ENCODE measurements at places on chromosomes 1 and 21.

DNA sequence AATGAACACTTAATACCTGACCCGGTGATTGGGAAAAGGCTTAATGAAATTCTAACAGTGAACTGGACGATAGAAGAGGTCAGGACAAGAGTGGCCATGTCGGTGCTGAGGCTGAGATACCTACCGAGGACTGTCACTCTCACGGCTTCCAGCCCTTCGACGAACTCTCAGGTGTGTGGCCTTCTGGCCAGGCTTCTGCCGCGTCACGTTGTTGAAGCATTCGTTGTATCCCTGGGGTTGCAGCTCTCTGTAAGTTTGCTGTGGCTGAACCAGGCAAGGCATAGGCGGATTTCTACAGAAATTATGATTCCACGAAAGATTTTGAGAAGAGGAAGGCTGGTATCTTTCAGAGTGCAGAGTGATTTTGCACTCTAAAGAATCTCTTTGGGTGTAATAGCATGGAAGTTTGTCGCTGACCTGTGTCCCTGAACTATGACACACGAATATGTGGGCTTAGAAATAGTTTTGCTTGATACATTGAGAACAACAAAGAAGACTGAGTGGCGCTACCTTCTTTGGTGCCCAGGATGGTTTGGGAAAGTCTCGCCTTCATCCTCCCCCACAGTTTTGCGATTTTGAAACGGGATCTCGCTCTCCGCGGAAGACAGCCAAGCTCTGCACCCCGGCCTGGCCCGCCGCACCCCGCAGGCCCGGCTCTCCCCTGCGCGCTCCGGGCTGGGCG is 403 bp upstream of the EPHX4 start:
- no peak for ATAC-seq

GRCh38 chr1:152959273-152959672 is 11.2 kb upstream of the SPRR4 start:
- ATAC-seq = no peak

DNA sequence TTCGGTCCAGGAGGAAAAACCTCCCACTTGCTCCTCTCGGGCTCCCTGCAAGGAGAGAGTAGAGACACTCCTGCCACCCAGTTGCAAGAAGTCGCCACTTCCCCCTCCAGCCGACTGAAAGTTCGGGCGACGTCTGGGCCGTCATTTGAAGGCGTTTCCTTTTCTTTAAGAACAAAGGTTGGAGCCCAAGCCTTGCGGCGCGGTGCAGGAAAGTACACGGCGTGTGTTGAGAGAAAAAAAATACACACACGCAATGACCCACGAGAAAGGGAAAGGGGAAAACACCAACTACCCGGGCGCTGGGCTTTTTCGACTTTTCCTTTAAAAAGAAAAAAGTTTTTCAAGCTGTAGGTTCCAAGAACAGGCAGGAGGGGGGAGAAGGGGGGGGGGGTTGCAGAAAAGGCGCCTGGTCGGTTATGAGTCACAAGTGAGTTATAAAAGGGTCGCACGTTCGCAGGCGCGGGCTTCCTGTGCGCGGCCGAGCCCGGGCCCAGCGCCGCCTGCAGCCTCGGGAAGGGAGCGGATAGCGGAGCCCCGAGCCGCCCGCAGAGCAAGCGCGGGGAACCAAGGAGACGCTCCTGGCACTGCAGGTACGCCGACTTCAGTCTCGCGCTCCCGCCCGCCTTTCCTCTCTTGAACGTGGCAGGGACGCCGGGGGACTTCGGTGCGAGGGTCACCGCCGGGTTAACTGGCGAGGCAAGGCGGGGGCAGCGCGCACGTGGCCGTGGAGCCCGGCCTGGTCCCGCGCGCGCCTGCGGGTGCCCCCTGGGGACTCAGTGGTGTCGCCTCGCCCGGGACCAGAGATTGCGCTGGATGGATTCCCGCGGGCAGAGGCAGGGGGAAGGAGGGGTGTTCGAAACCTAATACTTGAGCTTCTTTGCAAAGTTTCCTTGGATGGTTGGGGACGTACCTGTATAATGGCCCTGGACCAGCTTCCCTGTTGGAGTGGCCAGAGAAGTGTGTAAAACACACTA is 45.3 kb downstream of the MRPL39 start:
- peak; percentile 79 for ATAC-seq

DNA sequence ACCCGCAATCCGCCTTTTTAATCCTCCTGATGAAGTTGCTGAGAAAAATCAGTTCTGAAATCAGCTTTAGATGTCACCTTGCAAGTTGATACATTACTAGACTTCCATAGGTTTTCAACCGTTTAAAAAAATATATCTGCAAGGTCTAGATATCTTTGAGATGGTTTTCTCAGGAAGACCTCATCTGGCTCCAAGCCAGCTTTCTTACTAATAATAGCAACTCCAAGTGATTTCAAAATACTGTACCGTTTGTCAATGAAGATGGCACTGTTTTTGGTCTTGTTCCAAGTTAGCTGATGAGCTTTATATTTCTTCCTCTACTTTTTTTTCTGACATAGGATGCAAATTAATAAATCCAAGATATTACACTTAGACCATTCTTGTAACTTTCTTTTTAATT is 40.3 kb downstream of the LRRC8C start:
- ATAC-seq = no peak

DNA sequence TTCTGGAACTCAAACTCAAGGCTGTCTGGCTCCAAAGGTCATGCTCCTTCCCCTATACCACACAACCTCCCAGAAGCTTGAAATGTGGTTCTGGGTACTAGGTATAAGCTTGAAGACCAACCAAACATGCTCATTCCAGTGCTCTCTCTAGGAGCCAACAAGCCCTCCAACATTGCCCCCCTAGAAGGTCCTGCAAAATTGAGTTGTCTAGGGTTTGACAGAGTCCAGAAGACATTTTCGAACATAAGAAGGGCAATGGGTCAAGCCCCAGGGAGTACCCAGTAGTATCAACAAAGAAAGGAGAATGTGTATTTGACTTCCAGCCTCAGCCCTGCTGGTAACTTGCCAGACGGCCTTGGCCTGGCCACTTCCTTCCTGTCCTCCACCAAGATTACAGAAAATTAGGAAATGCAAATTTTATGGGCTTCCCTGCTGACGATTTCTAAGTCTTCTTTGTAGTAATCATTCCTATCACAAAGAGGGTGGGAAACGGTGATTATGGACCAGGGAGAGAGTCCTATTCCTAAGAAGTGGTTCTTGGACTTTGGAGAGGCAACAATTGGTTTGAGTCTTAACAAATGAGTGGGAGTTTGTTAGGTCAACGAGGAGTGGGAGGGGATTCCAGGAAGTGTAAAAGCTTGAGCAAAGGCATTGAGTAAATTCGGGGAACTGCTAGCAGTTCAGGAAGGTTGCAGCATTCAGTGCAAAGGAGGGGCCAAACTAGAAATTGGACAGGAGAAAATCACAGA is 18.7 kb upstream of the SLAMF1 start:
- peak; percentile 50 for ATAC-seq

GRCh38 chr1:112004076-112004475 is 14.6 kb upstream of the KCND3 start:
- no peak for ATAC-seq

- ATAC-seq = no peak
Observed at GRCh38 chr1:60162936-60163335, 89.4 kb upstream of the C1orf87 start.

DNA sequence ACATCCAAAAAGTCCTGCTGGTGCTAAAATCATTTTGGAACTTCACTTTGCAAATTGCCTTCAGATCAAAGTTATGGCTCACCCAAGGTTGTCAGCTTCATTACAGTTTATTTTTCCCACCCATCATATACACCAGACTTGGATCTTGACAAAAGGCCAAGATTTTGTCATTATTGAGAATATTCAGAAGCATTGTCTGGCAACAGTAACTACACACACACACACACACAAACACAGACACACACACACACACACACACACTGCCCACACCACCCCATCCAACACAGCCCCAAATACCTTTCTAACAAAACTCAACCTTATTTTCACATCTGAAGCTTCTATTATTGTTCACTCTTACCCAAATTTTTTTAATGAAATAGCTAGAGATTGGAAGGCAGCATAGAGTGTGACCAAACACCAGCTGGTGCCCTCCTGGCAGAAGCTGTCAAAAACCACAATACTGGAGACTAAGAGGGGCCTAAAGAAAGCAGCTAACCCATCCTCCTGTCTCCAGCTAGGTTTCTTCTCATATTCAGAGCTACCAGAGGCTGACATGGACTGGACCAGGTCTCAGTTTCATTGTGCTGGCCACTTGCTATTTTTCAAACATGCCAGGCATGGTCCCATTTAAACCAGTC is 139.1 kb upstream of the ZC3H11B start:
- ATAC-seq = no peak

GRCh38 chr1:19708567-19709110 is 44.0 kb downstream of the HTR6 start:
- ATAC-seq = no peak

DNA sequence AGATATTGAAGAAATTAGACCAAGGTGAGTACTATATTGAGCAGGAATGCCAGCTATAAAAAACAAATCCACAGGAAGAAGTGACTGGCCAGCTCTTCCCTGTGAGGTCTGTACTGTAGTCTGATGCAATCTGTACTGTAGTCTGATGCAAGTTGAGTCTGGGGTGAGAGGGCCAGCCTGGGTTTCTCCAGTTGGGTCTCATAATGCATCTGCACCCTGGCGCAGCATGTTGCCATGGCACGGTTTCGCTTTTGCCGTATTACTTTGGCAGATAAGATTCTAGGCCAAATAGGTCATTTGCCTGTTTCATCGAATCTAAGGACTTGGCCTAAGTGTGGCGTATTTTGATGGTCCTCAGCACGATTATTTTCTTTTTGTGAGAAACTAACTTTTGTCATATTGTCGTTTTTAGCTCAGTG is 24.4 kb upstream of the PGD start:
- ATAC-seq = no peak

DNA sequence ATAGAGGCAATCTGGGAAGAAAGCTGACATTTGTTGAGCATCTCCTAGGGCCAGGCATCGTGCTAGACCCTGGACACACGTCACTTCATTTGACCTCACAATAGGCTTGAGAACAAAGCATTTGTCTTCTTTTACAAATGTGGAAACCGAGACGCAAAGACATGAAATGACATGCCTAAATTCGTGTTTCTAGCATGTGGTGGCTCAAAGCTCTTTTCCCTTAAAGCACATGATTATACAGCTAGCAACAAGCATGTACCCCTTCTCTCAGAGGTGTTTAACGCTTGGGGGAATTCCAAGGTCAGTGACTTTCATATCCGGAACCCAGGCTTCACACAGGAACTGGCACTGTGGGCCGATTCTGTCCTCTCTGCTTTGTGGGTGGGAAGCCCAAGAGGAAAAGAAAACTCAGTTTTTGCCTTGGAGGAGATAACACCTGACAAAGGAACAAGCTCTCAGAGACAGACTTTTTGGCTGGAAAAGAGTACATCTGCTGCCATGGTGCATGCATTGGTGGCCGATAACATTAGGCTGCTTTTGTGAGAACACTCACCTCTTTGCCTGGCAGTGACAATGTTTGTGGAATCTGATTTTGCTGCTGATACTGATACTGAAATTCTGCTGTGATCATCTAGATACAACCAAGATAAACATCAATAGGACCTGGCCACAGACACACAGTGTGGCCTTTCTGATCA is 15.4 kb upstream of the CD2 start:
- ATAC-seq = peak; percentile 76

DNA sequence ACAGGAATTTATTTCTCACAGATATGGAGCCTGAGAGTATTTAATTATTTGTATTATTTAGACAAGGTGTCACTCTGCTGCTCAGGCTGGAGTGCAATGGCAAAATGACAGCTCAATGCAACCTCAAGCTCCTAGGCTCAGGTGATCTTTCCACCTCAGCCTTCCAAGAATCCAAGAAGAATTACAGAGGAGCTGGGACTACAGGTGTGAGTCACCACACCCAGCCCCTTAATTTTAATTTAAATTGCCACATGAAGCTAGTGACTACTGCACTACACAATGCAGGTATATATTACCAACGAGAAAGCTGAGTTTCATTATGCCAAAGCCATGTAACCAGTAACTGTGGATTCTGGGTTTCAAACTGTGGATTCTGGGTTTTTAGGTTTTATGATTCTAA is 2.1 kb downstream of the KHDC4 start:
- ATAC-seq = no peak

GRCh38 chr1:220887520-220888416 is 8.5 kb downstream of the HLX start:
- peak; percentile 60 for ATAC-seq

GRCh38 chr1:202956969-202957368 is 1.1 kb downstream of the ADIPOR1 start:
- ATAC-seq = no peak

GRCh38 chr1:36034692-36035091 is 49.2 kb upstream of the TEKT2 start:
- ATAC-seq = no peak

GRCh38 chr1:77514921-77515776 is 167.3 kb downstream of the ZZZ3 start:
- peak; percentile 28 for ATAC-seq

GRCh38 chr1:228047183-228047466 is 35.4 kb upstream of the ARF1 start:
- ATAC-seq = no peak

GRCh38 chr21:40837456-40837855 is 9.5 kb downstream of the DSCAM start:
- ATAC-seq = no peak

DNA sequence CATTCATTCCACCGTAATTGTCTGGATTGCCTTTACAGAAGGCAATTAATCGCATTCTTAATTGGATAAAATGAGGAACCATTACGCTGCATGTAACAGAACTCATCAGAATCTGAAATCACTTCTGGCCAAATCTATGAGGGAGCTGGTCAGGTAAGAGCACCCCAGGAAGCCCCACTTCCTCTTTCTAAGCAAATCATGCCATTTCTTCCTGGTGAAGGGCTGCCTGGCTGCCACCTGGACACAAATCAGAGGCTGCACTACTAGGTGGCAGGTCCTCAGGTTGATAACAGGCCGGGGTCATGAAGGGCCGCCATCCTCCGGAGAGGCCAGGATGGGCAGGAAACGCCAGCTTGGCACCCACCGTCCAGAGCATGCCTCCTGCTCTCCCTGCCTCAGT is 73.7 kb downstream of the CAPZB start:
- peak; percentile 89 for ATAC-seq

GRCh38 chr1:184553845-184554244 is 167.0 kb downstream of the C1orf21 start:
- no peak for ATAC-seq
